ENCODE measurements at places on chromosomes 4 and X.
A peak's percentile ranks its signal among the peaks of the same experiment; 100 is the strongest.

- no peak for DNase-seq
Measured at GRCh38 chr4:81049907-81050306, 19.4 kb downstream of the BMP3 start.

DNA sequence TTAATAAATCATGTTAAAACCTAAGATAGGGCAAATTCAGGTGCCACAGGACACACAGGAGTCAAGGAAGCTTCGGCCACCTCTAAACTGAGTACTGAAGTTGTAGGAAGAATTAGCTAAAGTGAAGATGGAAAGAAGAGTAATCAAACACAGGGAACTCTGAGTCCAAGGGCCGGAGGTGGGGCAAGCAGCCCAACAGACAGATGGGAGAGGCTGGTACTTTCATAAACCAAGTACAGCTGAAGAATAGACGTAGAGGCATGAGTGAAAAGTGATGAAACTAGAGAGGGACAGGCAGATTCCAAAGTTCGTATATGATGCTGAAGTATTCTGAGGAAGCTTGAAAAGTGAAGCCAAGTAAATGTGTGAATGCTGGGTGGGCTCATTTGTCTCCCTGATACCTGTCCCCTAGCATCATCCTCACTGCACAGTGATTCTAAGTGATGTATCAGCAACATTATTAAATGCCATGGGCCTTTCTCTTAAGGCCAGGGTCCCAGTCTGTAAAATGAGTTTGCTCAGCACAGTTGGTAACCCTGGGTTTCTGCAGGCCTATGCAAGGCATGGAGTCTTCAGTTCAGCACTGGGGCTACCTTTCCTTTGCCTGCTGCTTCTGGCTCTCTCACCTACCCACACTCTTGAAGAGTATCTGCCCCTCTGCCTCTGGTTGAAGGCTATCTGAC is 203.3 kb downstream of the NR3C2 start:
- no peak for DNase-seq

DNA sequence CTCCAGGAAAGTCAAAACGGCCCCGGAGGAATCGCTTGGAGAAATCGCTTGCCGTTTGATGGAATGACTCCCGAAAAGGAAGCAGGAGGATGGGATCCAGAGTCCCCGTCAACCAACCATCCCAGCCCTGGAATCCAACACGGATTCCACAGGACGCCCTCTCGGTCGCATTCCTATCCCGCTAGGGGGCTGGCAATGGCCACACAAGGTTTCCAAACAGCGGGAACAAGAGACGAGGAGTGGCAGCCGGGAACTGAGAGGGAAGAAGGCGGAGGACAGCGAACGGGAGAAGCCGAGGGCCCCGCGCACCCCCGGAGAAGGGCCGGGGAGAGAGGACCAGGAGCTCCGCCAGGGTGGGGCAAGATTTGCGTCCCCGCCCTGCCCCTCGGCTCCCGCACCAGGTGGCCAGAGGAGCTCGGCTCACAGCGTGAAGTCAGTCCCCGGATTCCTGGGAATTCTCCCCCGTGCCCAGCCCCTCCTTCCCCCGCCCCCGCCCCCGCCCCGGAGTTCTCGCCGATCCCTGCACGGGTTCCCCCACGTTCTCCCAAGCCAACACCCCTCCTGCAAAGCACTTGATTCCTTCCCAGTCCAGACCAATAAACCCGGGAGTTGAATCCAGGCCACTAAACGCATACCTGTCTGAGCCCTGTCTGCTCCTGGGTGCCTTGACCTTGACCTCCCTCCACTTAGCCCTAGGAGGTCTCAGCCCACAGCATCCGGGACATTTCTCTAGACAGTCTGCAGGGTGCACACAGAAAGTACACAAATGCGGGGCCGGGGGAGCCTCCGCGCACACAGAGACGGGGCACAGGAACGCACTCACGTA is 1.4 kb downstream of the PDZD4 start:
- DNase-seq = no peak

GRCh38 chr4:39054497-39054896 is 7.5 kb upstream of the KLHL5 start:
- no peak for DNase-seq

- DNase-seq = no peak
Measured at GRCh38 chr4:176052744-176053143, 12.9 kb upstream of the WDR17 start.

GRCh38 chrX:147403040-147403439 is 508.7 kb upstream of the FMR1 start:
- DNase-seq = no peak

DNA sequence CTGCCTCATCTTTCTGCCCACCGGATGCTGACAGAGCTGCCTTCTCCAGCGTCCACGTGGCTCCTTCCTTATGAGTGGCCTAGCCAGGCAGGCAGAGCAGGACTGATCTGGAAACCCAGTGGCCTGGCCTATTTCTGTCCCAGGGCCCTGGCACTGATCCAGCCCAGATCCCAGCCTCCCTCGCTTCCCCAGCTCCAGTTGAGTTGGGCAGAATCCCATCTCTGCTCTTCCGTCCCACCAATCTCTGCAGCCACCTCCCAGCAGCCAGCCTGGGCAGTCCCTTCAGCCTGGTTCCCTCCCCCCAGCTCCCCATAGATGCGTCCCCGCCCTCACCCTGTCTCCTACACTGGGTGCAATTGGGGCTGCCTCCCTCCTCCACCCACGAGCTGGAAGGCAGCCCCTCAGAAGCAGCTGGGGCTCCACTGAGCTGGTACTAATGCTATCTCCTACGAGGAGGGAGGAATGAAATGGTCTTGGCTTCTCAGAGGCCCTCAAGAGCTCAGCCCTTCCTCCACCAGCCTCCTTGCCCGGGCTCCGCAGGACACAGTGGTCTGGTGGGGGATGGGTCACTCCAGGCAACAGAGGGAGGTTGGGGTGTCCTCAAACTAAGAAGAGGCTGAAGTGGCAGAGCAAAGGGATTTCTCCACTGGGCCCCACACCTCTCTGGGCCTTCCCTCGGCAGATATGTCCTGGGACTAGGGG is 94.2 kb downstream of the PJA1 start:
- DNase-seq = no peak

DNA sequence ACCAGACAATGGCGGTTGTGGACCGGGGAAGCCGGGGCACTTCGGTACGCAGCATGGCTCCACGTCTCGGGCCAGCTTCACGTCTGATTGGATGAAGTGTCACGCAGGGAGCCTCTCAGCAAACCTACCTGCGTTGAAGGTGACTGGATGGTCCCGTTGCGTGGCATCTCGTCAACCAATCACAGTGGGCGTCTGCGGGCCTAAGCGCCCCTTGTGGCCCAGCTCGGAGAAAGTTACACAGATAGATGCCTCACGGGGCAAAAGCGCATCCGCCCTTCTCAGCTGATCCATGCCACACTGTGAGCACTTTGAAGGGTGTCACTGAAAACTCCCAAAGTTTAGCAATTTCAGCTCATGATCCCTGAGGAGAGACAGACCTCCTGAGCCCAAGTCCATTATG is at the start of gene H2BW1:
Gene H2BW1, minus strand, starts transcription at position 103 of the 400 bp plus-strand sequence. CDS start 132 bp downstream, outside the sequence.
- no peak for DNase-seq

DNA sequence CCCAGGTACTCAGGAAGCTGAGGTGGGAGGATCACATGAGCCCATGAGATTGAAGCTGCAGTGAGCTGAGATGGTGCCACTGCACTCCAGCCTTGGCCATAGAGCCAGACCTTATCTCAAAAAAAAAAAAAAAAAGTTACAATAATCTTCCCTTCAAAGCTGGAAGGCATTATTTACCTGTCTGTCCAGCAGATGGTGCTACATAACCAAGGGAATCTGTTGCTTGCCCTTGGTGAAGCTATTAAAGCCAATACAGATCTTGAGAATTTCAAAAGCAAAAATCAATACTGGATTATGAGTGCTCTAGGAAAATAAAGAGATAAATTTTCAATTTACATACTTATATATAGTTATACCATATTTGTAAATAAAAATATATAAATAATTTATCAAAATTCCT is 25.9 kb downstream of the PKD2 start:
- DNase-seq = peak; percentile 23

GRCh38 chr4:25312496-25313200 is at the start of gene ZCCHC4:
ZCCHC4 (plus strand) TSS chr4:25312774; CDS start chr4:25312810, 36 bp downstream.
- DNase-seq = peak; percentile 42

- DNase-seq = no peak
Measured at GRCh38 chr4:98557194-98557892, 101.1 kb downstream of the TSPAN5 start.

GRCh38 chr4:137124278-137124932 is 407.9 kb downstream of the PCDH18 start:
- DNase-seq = peak; percentile 28

DNA sequence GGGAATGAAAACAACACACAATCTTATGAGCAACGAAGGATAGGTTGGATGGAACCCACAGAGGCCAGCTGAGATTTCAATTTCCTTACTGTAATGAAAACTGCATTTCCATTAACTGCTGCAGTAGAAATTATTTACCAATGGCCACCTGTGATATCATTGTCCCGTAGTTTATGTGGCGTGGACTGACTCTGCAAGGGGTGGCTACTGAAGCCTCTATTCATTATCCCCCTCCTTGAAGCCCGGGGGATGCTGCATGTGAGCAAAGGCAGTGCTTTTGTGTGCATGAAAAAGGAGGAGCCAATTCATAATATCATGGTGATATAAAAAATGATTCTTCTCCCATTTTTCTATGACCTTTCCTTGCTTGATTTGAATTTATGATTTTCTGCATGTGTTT is 207.8 kb downstream of the PTTG2 start:
- no peak for DNase-seq

- no peak for DNase-seq
Measured at GRCh38 chr4:34196375-34196774, 2047.9 kb downstream of the ARAP2 start.

DNA sequence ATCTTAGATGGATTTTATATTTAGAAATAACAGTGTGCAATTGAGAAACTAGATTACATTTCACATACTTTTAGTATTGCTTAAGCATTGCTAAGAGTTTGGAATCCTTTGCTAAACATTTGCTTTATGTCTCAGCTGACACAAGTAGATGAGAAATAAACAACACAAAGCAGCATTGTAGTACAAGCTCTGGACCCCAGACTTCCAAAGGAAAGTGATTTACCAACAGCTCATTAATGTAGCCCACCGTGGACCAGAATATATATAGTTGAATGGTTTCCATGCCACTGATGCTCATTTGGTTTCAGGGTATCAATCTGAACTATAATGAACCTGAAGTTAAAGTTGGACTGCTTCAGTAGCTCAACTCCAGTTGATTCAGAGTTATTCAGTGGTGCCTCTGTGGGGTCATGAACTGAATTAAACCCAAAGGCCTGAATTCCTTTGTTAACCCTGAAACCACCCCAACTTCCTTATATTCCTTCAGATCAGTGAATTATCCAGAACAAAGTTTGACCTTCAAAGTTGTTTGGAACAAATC is 132.1 kb upstream of the NEIL3 start:
- no peak for DNase-seq
